ENCODE measurements at places on chromosomes 6 and 20. TPM values are rescaled to one million over a fixed set of nuclear protein-coding genes. Genes with fewer than 3 reads are reported as not detected.

The ZNF165 gene
- 4.5 TPM for polyA plus RNA-seq

The SLC22A2 gene
- 11.3 TPM for polyA plus RNA-seq

GRCh38 chr20:5797165-5797564 is 47.0 kb downstream of the SHLD1 start:
- no peak for DNase-seq

The ISM1 gene
- polyA plus RNA-seq: 5.6 TPM

The WFDC10B gene
- polyA plus RNA-seq: not detected

The AURKA gene
- polyA plus RNA-seq: 13.5 TPM

Measured in right renal pelvis (tissue), 4 donors.